ENCODE measurements at places on chromosomes 5 and 9. TPM values are rescaled to one million over a fixed set of nuclear protein-coding genes. Genes with fewer than 3 reads are reported as not detected.

HRH2 gene
- polyA plus RNA-seq: 2.2 TPM

COL5A1 gene
- polyA plus RNA-seq: 347 TPM

ACOT12 gene
- 2.9 TPM for polyA plus RNA-seq

CAVIN4 gene
- polyA plus RNA-seq: 0.53 TPM

RNF180 gene
- polyA plus RNA-seq: 3.0 TPM

C9 gene
- polyA plus RNA-seq: 0.79 TPM

CER1 gene
- not detected for polyA plus RNA-seq

PPP2R2B gene
- 5.1 TPM for polyA plus RNA-seq

Data from hepatocyte (in vitro differentiated cells).